Nucleus accumbens (tissue), 56 donors: ENCODE measurements at places on chromosomes 16 and 17.

GRCh38 chr17:81656118-81656743, at the start of gene PDE6G:
TSS of gene PDE6G (minus strand) at chr17:81656542. CDS start at chr17:81653305, 3,237 bp downstream.
- no peak for DNase-seq

GRCh38 chr16:69187446-69188235, 677 bp downstream of the SNTB2 start:
- peak; percentile 44 for DNase-seq

DNA sequence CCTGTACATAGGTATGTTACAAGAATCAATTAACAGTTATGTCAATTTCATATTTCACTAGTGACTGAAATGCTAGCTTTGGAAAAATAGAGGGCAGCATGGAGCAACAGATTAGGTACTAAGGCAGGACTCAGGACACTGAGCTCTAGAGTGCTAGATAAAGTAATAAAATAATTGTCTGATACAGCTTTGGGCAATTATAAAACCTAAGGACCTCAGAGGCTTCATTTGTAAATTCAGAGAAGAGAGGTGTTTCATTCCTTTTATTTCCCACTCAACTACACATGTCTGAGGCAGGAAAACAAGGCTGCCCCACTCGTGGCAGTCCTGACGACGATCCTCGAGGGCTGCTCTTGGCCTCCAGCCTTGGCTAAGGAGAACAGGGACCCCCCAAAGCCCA, 81.5 kb downstream of the CA4 start:
- no peak for DNase-seq

GRCh38 chr16:21302898-21303528, 24.9 kb upstream of the CRYM start:
- DNase-seq = no peak

GRCh38 chr17:27453471-27453870, 2.8 kb upstream of the KSR1 start:
- no peak for DNase-seq

GRCh38 chr16:69851491-69852240, 89.5 kb downstream of the WWP2 start:
- no peak for DNase-seq

DNA sequence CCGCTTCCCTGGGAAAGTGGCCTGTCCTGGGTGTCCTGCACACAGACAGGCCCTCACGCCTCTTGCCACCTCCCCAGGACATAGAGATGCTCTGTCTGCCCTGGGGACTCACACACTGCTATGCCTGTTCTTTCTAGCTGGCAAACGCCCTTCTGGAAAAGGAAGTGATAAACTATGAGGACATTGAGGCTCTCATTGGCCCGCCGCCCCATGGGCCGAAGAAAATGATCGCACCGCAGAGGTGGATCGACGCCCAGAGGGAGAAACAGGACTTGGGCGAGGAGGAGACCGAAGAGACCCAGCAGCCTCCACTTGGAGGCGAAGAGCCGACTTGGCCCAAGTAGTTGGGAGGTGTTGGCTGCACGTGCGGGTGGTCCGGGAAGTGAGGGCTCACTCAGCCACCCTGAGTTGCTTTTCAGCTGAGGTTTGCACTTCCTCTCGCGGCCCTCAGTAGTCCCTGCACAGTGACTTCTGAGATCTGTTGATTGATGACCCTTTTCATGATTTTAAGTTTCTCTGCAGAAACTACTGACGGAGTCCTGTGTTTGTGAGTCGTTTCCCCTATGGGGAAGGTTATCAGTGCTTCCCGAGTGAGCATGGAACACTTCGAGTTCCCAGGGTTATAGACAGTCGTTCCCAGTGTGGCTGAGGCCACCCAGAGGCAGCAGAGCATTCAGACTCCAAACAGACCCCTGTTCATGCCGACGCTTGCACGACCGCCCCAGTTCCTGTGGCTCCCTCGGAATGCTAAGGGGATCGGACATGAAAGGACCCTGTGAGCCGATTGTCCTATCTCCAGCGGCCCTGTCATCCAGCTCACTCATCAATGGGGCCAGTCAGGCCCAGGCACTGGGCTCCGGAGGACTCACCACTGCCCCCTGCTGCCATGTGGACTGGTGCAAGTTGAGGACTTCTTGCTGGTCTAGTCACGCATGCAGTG, 3.5 kb upstream of the RPL13 start:
- peak; percentile 71 for DNase-seq

DNA sequence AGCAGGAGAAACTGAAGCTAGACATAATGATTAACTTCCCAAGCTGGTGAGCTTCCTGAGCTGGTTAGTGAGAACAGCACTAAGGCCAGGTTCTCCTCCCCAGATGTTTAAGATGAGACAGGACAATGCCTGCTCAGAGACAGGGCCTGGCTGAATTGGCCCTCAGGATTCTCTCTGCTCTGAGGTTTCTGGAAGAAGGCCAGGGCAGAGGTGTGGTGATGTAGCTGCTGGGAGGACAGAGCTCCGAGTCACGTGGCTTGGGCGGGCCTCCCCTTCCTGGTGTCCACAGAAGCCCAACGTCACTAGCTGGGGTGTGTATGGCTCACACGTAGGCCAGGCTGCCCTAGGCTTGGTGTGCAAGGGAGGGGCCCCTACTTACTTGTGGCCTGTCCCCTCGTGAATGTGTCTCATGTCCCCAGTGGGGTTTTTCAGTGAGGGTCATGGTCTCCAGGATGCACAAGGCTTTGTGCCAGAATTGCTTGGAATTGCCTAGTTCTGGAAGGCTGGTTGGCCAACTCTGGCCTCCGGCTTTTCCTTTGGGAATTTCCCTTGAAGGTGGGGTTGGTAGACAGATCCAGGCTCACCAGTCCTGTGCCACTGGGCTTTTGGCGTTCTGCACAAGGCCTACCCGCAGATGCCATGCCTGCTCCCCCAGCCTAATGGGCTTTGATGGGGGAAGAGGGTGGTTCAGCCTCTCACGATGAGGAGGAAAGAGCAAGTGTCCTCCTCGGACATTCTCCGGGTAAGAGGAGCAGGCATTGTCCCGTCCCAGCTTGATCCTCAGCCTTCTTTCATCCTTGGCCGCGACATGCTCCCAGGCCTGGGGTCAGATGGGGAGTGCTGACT, 3.4 kb downstream of the NOD2 start:
- DNase-seq = no peak

GRCh38 chr17:61135782-61136181, 263.9 kb upstream of the TBX2 start:
- DNase-seq = peak; percentile 0

DNA sequence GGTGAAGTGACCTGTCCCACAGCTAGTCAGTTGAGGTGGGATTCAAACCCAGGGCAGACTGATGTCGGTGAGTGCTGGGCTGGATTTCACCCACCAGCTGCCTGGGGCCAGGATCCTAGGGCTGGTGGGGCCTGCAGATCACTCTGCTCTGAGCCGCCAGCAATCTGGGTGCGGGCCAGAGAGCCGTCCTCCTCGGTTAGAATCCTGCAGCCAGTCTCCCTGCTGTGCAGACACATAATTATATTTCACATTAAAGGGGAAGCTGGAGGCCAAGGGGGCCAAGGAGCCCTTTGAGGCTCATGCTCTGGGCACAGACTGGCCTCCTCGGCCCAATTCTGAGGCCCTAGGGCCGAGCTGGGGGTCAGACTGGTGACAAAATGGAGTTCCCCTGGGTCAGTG, 996 bp upstream of the KCNJ12 start:
- DNase-seq = no peak

GRCh38 chr17:18181358-18181757, 2.3 kb upstream of the ALKBH5 start:
- no peak for DNase-seq

GRCh38 chr17:28570716-28571360, 486 bp downstream of the PIGS start:
- peak; percentile 36 for DNase-seq

- DNase-seq = no peak
These were observed 262.2 kb upstream of the PMFBP1 start for GRCh38 chr16:72434159-72434558.

GRCh38 chr17:28983286-28984230, 22.3 kb downstream of the SEZ6 start:
- peak; percentile 35 for DNase-seq

- no peak for DNase-seq
These were observed 8.1 kb downstream of the GLIS2 start for GRCh38 chr16:4323845-4324488.

DNA sequence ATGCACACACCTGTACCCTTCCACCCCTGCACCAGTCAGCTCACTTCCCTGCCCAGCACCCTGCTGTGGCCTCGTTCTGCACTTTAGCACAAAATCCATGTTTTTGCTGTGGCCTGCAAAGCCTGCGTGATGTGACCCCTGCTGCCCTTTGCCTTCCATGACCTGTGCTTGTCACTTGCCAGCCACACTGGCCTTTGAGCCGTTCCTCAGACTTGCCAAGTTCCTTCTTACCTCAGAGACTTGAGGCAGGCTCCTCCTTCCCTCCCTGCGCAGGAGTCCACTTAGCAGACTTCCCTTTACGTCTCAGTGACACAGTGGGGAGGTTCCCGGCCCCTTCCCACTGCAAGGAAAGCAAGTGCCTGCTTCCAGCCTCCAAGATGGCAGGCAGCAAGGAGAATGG, 134.7 kb downstream of the SNX29 start:
- no peak for DNase-seq

DNA sequence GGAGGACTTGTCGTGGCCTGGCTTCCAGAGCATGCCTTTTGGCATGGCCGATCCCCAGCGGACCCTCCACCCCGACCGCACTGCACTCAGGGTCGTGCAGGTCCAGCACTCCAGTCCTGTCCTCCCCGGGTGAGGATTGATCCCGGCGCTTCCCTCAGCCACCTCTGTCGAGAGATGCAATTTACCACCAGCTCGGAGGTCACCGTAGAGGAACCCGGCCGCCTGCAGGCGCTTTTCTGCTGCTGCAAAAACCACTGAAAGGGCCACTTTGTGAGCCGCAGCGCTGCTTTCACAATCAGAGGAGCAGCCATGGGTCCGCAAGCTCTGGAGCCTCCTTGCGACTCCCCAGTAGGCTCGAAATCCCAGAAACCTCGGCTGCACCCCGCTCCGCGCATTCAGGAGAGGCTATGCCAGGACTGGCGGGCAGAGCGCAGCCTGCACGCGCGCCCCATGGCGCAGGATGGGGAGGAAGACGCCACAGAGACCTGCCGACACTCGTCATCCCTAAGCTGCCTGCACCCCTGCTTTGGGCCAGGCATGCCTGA, 134.2 kb downstream of the HS3ST2 start:
- no peak for DNase-seq

DNA sequence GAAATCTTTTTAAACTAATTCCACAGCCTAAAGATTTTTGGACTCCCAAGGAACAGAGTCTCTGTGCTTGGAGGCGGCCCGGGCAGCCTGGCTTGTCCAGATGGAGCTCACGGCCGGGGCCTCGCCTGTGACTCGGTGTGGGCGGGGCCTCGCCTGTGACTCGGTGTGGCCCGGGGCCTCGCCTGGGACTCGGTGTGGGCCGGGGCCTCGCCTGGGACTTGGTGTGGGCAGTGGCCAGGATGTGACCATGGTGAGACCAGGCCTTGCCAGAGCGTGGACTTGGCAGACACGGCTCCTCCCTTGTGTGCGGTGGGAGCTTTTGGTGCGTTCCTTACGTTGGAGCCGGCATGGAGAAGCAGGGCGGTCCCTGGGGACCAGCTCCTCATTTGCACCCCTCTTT, 92.3 kb downstream of the METRNL start:
- no peak for DNase-seq

DNA sequence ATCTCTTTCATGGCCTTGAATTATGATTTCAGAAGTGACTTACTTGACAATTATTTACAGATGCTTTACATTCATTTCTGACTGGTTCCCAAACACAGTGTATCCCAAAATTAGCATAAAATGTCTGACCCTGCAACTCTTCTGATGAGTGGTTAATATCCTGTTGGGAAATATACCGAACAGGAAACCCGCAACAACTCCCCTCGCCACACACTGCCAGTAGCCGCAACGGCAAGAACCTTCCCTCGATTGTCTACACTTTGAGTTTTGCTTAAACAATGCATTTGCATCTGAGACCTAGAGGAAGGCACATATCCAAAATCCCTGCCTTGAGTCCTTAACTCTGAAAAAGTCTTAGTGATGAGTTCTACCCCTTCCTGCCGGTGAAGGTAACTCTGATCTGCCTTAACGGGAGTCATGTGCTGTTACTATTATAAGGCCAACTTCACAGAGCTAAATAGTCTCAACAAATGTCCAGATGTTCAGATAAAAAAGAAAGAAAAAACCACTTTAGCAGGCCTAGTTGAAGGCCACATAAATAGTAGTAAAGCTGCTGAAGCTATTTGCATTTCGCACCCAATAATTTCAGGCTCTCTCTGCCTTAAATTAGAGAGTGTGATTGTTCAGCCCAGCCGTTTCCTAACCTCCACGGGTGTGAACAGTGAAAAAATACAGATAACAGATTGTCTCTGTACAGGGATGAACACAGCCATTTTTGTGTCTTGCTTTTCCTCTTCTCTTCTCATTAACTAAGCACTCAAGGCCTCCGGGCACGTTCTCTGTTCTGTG, 321.1 kb downstream of the HS3ST3B1 start:
- DNase-seq = no peak

DNA sequence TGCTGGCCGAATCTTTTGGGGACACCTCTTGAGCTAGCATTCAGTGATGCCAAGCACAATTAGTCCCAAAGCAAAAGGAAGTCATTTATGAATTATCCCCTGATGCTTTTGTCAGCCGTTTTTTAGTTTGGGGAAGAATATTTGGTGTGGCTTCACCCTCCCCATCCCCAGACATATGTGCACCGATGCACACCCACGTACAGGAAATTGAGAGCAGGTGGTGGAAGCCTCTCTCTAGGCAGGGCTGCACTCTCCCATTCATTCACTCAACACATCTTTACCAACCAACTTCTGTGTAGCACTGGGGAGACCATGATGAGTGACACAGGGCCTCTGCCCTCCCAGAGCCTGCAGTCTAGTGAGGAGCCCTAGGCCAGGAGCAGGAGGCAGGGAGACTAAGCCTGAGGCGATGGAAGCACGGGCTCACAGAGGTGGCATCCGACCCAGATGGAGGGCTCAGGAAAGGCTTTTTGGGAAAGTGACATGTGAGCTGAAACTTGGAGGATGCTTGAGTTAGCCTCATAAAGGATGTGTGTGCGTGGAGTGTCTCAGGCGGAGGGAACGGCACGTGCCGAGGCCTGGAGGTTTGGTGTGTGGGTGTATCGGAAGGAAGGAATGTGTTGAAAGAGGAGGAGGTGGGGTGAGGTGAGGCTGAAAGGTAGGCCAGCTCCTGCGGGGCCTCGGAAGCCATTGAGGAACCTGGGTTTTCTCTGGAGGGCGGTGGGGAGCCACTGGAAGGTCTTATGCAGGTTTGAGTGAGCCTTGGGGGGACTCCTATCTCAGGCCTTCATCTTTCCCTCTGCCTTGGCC, 43.8 kb downstream of the PSME3IP1 start:
- DNase-seq = no peak

DNA sequence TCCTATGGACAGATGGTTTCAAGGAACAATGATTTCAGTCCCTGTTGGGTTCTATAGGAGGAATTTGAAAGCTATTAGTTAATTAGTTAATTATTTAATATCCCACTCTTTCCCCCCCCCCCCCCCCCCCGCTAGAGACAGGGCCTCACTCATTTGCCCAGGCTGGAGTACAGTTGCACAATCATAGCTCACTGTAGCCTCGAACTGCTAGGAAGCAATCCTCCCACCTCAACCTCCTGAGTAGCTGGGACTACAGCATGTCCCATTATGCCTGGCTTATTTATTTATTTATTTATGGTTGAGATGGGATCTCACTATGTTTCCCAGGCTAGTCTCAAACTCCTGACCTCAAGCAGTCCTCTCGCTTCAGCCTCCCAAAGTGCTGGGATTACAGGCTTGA, 15.0 kb upstream of the TAT start:
- no peak for DNase-seq
